Activated T-cell treated with anti-CD3 and anti-CD28 coated beads for 1 hour (primary cell): ENCODE measurements at places on chromosomes 5 and 9.

GRCh38 chr5:53318303-53318702 lies 162.1 kb upstream of the FST start:
- DNase-seq = no peak

- DNase-seq = no peak
Observed at GRCh38 chr9:23551929-23552707, 273.9 kb downstream of the ELAVL2 start.

- no peak for DNase-seq
Observed at GRCh38 chr9:75504721-75505120, 385.8 kb upstream of the PCSK5 start.

DNA sequence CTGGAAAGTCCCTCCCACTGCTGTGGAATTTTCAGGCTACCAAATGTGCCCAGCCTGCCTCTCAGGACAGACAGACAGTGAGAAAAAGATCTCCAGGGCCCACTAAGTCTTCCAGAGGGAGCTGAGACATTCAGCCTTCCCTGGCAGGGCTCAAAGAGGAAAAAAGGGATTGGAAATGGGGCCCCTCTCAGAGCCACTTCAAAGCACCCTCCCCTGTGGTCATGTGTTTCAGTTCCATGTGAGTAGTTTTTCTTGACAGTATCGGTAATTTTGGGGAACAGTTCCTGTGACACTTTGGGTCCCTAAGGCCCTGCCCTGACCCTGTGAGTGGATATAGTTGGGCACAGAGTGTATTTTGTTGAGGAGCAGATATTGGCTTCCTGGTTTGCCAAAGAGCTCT lies 25.0 kb downstream of the LARP1 start:
- DNase-seq = no peak

DNA sequence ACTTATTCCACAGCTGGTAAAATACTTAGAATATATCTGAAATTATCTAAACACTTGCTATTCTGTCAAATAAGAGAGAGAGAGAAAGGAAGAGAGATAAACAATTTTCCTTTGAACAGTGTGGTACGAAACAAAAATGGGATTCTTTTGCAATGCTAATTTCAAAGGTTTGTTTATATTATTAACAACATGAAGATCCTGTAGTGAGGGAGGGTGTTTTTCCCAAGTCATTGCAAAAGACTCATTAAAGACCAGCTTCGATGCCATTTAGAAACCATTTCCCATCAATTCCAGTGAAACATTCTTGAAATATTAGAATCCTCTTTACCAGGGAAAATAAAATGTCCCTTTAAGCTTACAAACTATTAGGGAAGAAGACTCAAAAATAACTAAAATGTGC lies 505.4 kb downstream of the SEMA5A start:
- no peak for DNase-seq
